ENCODE measurements at places on chromosomes 12 and 14.
A peak's percentile ranks its signal among the peaks of the same experiment; 100 is the strongest.

GRCh38 chr12:81758421-81759189 is 545 bp downstream of the PPFIA2 start:
- peak; percentile 1 for DNase-seq

GRCh38 chr12:130162745-130163460 is 639 bp downstream of the FZD10 start:
- DNase-seq = no peak

DNA sequence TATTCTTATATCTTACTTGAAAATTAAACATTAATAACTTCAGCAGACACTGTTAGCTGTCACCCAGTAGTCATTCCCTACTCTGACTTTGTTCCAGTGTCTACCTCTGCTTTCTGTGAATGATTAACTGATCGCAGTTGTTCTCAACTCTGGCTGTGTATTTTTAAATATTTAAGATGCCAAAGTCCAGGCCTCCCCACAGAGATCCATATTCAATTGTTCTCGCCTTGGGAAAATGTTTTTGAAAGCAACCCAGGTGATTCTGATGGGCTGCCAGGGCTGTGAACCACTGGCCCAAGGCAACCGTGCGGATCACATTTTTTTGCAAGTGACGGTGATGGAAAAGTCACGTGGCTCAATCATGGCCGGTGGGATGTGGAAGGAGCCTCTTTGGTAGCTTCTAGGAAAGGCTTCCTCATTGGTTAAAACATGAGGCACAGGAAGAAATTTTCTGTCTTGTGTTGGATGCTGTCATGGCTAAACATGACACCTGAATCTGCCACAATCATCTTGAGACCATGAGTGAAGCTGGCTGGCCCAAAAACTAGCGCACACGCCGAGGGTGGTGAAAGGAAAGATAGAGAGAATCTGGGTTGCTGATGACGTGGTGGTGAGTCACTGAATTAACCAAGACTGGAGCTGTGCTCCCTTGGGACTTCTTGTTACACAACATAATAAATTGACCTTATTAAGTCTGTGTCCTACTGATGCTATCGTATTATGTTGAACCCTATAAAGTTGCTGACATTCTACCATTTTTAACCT is 37.2 kb downstream of the RDH12 start:
- DNase-seq = peak; percentile 23

DNA sequence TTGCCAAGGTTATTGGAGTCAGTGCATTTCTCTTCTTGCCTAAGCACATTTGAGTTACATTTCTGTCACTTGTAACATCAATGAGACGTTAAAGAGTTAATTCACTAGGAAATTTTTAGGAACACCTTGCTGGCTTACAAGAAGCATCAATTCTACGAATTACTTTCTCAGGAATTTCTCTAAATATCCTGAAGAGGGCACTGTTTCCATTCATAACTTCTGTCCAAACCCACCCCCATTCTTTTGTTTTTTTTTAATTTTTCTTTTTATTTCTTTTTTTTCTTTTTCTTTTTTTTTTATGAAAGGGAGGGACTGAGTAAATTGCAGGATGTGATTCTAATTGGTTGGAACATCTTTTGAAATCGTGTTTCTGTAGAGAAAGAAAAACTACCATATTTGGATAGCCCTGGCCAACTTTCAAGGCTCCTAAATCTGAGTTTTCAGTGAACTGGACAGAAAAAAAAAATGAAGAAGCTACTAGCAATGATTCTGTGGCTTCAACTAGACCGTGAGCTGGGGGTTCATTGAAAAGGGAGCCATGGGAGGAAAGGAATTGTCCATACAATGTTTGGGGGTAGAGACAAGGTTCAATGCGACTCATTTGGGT is 285.3 kb downstream of the DAD1 start:
- no peak for DNase-seq

Data from activated CD4-positive, alpha-beta T cell treated with anti-CD3 and anti-CD28 coated beads for 4 hours (primary cell).